ENCODE measurements at places on chromosomes 7 and 10.

DNA sequence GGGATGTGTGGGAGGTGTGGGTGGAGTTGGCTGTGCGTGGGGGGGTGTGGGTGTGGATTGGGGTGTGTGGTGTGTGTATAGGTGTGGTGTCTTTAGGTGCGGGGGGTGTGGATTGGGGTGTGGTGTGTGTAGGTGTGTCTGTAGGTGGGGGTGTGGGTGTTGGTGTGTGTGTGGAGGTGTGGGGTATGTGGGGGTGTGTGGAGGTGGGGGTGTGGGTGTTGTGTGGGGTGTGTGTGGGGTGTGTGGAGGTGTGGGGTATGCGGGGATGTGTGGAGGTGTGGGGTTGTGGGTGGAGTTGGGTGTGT is 33.9 kb downstream of the SPDYE17 start:
- DNase-seq: no peak

DNA sequence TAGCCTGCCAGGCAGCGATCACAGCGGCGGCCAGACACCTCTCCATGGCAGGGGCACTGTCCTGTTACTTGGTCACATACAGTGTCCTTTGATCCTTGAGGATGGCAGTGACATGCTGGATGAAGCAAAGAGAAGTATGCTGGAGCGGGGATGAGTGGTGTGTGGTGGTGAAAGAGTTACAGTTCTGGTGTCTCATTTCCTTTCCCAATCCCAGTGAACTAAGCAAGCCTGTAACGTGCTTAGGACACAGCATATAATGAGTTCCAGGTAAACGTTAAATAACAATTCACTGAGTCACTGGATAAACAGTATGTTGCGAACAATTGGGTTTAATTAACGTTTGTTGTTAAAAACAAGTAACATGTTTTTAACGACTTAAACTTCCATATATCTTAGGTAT is 63.5 kb upstream of the LAMB1 start:
- DNase-seq: no peak

GRCh38 chr7:77353911-77354310 is 62.2 kb downstream of the GSAP start:
- no peak for DNase-seq

- no peak for DNase-seq
Measured at GRCh38 chr7:22980422-22980821, 33.5 kb downstream of the HYCC1 start.

DNA sequence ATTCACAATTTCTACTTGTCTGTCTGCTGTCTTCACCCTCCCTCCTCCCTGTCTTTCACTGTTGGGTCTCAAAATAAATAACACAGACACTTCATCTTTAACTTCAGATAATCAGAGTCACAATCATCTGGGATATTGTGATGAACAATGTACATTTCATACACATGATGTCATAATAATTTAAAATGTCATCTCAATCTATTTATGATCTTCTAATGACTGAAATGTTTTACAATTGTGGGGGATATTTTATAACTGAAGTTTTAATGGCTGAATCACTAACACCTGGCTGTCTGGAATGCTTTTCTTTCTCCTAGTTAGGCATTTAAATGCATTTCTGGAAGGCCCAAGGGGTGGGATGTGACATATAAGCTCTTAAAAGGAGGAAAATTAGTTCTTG is 859.8 kb downstream of the LRMDA start:
- DNase-seq: no peak

All from stimulated activated CD8-positive, alpha-beta memory T cell treated with anti-CD3 and anti-CD28 coated beads, Interleukin-15, amount 100 ng/mL, for 4 hours (primary cell).